ENCODE measurements at places on chromosomes 7 and 10.

GRCh38 chr10:45404087-45404769, 30.2 kb downstream of the ALOX5 start:
- no peak for DNase-seq

DNA sequence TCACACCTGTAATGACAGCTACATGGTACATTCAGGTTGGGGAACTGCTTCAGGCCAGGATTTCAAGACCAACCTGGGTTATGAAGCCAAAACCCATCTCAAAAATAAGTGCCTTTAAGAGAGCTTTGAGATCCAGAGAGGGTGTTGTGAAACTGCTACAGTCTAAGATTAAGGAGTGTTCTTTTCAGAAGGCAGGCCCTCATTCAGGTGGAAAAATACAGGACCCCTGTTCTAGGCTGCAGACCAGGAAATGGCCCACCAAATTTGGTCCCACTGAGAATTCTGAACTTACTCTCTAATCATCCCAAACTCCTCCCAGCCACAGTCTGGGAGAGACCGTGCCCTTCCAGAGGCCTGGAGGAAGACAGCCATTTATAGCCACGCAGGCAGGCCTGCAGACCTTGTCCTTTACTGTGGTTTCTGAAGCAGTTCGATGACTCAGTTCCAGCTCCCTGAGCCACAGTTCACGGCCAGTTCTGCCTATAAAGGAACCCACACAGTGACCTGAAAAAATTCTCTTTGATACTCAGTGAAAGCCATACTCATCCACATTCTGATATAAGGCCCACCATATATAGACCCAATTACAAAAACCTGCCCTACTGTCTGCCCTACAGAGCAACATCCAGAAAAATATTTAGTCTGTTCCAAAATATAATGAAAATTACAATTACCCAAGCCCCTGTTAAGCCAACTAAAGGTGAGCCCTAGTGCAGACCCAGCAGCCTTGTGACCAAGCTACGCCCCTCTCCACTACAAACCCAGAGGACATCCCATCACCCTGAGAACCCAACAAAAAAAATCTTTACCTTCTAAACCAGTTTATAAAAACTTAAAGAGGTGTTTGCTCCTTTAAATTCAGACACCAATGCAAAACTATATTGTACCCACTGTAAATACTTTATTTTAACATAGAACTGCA, 21.2 kb downstream of the ZNF680 start:
- no peak for DNase-seq

- no peak for DNase-seq
These were observed 103.7 kb downstream of the PLXNA4 start for GRCh38 chr7:132472463-132473120.

GRCh38 chr7:132933072-132933458, 148.8 kb downstream of the CHCHD3 start:
- no peak for DNase-seq

- DNase-seq, result no peak
These were observed 2.7 kb downstream of the FRAT1 start for GRCh38 chr10:97321804-97322190.

- no peak for DNase-seq
These were observed 139.3 kb downstream of the SLC25A13 start for GRCh38 chr7:96182424-96183158.

DNA sequence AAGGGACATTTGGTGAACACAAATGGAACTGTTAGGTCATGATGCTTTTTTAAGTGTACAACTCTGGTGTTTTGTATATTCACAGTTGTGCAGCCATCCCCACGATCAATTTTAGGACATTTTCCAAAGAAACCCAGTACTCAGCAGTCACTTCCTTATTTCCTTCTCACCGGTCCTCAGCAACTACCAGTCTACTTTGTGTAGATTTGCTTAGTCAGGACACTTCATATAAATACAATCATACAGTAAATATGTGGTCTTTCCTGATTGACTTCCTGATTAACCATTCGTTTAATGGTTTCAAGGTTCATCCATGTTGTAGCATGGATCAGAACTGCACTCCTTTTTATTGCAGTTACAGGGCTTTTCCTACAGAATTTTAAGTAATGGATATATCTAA, 14.4 kb downstream of the SGPL1 start:
- DNase-seq, result no peak

DNA sequence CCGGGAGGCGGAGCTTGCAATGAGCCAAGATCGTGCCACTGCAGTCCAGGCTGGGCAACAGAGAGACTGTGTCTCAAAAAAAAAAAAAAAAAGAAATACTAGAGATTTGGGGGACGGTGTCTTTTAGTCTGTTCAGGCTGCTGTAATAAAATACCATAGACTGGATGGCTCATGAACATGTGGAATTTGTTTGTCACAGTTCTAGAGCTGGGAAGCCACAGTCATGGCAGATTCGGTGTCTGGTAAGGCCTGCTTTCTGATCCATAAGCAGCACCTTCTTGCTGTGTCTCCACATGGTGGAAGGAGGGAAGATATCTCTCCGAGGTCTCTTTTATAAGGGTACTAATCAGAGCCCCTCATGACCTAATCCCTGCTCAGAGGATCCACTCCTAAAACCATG, 102.7 kb upstream of the MKLN1 start:
- DNase-seq, result no peak

DNA sequence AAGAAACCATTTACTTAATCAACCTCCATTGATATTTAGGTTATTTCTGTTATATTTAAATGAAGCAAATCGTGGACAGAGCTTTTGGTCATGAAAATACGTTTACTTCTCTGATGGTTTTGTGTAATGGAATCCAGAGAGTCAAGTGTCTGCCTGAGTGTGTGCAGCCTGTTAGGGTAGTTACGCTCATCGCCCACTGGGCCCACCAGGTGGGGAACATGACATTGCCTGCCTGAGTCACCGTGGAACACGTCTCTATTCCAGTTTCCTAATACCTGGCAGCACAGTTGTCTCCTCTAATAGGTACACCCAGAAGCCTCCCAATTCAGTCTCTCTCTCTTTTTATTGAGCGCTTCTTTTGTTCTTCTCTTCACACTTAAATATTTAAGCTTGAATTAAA, 91.0 kb downstream of the ADCY1 start:
- no peak for DNase-seq

Measured in stimulated activated CD4-positive, alpha-beta T cell treated with anti-CD3 and anti-CD28 coated beads, TNF-alpha, amount 100 ng/mL, for 1 hour (primary cell).